ENCODE measurements at places on chromosomes 4 and X. TPM values are rescaled to one million over a fixed set of nuclear protein-coding genes. Genes with fewer than 3 reads are reported as not detected.

The POU4F2 gene
- polyA plus RNA-seq, result not detected

The BMP3 gene
- polyA plus RNA-seq, result 0.04 TPM

DNA sequence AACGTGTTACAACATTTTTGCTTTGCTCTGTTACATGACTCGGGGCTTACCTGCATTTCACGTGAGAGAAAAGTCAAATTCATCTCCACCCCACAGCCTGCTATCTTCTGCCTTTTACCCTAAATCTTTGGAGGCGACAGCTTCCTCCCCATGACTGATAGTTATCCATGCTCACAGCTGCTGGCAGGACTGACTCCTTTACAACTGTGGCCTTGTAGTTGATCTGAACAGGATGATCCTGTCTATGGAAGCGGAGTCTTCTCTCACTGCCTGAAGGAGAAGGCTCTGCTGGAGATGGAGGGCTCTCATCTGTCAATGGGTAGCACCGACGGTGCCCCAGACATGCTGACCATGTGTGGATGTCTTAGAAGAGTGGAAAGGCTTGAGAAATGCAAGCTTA lies 151.0 kb downstream of the CBR4 start:
- no peaks in the 10 kb centered on the region for H3K4me1 ChIP-seq
- no peak overlapping the region for H3K27ac ChIP-seq
- H3K4me3 ChIP-seq, result no peak overlapping the region
- H3K36me3 ChIP-seq, result no peaks in the 10 kb centered on the region
- no peak for DNase-seq

DNA sequence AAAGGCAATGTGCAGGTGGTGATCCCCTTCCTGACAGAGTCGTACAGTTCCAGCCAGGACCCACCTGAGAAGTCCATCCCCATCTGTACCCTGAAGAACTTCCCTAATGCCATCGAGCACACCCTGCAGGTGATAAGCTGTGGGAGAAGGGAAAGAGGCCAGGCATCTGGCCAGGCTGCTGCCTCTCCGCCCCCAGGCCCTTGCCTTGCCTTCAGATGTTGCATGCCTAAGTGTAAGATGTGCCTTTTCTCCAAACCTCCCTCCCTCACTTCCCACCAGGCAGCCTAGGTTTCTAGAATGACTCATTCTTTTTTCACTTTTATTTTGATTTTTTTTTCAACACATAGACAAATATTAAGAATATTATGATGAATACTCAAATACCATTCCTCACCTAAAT lies 12.2 kb upstream of the CDK16 start:
- no peak for DNase-seq
- peaks cover 38% of the 10 kb centered on the region for H3K36me3 ChIP-seq
- no peaks in the 10 kb centered on the region for H3K4me1 ChIP-seq
- no peak overlapping the region for H3K27ac ChIP-seq
- no peak overlapping the region for H3K4me3 ChIP-seq

- no peak overlapping the region for H3K27ac ChIP-seq
- no peak for DNase-seq
- peaks cover 10% of the 10 kb centered on the region for H3K27me3 ChIP-seq
- no peaks in the 10 kb centered on the region for H3K4me1 ChIP-seq
- H3K36me3 ChIP-seq, result no peaks in the 10 kb centered on the region
Measured at GRCh38 chrX:65586491-65586890, 51.9 kb upstream of the LAS1L start.

DNA sequence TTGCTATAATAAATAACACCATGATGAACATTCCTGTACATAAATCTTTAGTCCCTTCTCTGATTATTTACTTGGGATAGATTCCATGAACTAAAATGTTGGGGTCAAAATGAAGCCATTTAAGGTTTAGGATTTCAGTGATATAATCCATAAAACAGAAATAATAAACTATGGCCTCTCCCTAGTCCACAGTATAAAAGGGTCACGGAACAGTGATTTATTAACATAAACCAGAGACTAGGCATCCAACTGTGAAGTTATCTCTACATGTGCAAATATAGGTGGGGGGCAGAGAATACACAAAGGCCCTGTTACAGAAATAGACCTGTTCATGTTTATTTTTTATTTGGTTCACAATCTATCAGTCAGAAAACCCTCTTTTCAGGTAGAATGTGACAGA lies 499.1 kb upstream of the SLIT2 start:
- H3K27me3 ChIP-seq, result no peaks in the 10 kb centered on the region
- H3K27ac ChIP-seq, result no peak overlapping the region
- no peaks in the 10 kb centered on the region for H3K36me3 ChIP-seq
- no peak for DNase-seq
- no peak overlapping the region for H3K4me3 ChIP-seq
- H3K4me1 ChIP-seq, result no peaks in the 10 kb centered on the region

Measured in pancreas (tissue), 10 donors.